GM19239 (cell line): ENCODE measurements at places on chromosomes 16 and 17.

DNA sequence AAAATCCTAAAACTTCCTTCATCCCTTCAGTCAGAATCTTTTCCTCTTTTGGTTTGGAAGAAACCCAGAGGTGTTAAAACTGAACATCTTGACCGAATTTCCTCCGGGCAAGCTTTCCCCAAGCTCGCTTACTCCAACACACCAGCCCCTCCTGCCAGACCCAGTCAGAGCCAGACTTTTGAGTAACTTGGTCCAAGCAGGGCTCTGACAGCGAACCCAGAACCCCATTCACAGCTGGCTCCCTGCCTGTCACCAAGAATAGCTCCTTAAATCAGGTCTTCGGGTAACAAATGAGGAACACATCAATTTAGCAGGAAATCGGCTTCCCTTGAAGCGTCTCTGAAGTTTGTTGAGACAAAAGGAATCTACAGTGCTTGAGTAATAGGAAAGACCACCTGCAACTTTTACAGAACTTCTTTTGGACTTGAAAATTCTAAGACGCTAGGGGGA lies 27.3 kb downstream of the GAS7 start:
- no peak for DNase-seq

DNA sequence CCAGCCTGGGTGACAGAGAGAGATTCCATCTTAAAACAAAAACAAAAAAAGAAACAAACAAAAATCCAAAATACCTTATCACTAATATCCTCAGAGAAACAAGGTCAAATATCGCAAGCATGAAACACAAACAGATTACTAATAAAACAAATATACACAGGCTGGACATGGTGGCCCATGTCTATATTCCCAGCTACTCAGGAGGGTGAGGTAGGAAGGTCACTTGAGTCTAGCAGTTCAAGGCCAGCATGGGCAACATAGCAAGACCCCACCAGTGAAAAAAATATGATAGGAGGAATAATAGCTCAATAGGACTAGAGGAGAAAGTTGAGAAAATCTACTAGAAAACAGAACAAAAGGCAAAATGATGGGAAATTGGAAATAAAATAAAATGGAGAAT lies 6.9 kb upstream of the ALOX15B start:
- no peak for DNase-seq

- no peak for DNase-seq
Measured at GRCh38 chr16:53821957-53822625, 118.1 kb downstream of the FTO start.

DNA sequence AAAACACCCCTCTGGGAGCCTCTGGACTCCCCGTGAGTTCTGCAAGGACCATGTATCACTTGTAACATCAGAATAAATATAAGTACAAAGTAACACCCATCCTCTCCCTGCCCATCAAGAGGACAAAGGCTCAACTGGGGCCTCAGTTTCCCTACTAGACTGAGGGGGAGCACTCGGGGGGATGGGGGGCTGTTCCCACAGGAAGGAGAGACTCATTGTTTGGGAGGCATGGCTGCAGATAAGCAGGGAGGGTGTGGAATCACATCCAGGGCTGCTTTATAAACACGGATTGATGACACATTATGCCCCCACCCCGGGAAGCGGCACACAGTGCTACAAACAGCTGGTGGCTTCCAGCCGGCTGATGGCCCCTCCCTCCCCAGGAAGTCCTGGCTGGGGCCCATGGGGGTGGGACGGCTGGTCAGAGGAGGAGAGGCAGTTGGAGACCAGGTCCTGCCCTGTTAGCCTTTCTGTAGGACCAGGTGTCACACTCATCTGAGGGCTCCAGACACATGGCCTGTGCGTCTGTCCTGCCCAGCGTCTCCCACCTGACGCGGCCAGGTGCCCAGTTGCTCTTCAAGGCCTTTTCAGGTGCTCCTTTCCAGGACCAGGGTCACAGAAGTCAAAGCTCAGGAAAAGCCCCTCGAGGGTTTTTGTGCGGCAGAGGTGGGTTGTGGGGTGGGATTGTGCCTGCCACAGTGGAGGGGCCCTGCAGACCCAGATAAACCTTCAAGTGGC lies 1.3 kb upstream of the MPG start:
- DNase-seq = no peak

GRCh38 chr16:22890976-22891375 lies 77.0 kb downstream of the HS3ST2 start:
- no peak for DNase-seq

DNA sequence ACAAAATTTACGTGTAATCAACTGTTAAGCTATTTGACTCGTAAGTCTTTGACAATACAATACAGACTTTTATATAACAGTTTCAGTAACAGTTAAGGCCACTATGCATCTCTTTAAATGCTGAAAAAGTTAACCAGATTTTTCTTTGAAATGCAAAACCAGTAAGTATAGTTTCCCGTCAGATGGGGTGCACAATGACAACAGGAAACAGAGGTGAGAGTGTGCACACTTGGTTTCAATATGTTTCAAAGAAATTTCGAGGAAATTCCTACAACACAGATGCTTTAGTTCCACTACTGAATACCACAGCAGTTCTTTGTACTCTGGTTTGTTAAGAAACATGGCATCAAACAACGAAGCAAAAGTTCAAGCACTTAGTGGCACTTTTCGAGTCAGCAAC lies 48.4 kb downstream of the RNF157 start:
- DNase-seq = peak; percentile 33

DNA sequence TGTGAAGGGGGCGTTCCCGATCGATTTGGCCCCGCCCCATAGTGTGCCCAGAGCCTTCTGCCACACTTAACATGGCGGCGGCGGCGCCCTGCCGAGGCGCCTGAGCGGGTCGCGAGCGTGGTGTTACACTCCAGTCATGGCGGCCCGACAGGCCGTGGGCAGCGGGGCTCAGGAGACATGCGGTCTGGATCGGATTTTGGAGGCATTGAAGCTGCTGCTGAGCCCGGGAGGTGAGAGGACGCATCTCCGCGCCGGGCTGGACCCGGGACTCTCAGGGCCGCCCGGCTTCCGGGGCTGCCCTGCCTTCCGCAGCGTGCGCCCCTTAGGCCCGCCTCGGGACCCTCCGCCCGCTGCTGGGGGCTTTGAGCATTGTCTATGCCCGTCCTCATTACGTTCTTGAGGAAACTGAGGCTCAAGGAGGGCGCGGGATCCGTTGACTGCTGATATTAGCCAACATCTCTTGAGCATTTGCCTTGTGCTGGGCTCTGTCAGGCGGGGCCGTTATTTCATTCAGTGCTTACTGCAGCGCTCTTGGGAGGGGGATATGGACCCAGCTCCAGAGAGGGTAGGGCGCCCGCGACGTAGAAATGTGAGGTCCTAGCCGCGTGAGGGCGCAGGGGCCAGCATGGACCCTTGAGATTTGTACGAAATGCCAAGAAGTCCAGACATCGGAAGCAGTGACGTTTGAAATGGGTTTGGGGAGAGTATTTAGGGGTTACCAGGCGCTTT lies at the start of gene TANGO6:
Gene TANGO6, plus strand, starts transcription at position 50 of the 729 bp plus-strand sequence. Its CDS starts 87 bp downstream, at position 137.
- DNase-seq = peak; percentile 85

GRCh38 chr17:72305472-72305871 lies 184.7 kb downstream of the SOX9 start:
- no peak for DNase-seq

DNA sequence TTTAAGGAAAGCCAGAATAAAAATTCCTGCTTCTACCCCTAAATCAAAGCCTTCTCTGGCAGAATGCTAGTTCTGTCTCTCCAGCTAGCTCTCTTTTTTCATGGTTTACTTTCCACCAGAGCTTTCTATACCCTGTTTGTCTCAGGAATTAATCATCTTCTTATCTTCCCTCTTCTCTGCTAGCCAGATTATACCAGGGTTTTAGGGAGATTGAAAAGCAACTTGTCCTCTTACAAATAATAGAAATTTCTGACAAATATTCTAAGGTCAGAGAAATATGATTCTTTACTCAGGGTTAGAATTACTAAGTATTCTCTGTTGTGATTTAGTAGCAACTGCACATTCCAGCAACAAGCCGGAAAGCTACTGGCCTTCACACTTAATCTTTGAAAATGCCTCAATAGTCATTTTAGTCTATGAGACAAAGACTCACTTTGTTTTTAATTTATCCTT lies 166.4 kb downstream of the TANC2 start:
- no peak for DNase-seq

DNA sequence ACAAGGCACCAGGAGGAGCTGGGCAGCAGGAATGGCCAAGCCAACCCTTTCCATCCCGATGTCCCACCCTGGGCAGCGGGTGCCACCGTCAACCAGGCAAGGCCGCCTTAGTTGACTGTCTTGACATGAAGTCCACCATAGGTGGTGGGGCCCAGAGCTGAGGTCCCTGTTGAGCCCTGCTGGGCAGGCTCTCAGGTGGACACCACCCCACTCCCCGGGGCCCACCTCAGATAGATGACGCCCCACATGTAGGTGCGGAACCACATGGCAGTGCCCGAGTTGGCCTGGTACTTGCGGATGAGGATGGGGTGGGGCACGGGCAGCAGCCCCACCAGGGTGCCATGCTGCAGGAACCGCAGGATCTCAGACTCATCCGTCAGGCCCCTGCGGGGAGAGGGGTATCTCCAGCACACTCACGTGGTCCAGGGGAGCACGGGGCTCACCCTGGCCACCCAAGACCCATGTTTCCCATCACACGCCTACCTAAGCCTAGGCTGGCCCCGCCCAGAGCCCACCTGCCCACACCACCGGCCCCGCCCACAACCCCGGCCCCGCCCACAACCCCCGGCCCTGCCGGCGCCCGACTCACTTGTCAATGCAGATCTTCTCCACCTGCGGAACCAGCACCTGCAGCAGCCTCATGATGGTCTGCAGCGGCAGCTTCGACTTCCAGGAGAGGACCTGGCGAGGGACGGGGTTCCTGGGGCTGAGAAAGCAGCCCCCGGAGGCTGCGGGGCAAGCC lies 16.2 kb downstream of the OTOP3 start:
- no peak for DNase-seq

GRCh38 chr16:84475643-84476240 lies 28.7 kb downstream of the MEAK7 start:
- no peak for DNase-seq

DNA sequence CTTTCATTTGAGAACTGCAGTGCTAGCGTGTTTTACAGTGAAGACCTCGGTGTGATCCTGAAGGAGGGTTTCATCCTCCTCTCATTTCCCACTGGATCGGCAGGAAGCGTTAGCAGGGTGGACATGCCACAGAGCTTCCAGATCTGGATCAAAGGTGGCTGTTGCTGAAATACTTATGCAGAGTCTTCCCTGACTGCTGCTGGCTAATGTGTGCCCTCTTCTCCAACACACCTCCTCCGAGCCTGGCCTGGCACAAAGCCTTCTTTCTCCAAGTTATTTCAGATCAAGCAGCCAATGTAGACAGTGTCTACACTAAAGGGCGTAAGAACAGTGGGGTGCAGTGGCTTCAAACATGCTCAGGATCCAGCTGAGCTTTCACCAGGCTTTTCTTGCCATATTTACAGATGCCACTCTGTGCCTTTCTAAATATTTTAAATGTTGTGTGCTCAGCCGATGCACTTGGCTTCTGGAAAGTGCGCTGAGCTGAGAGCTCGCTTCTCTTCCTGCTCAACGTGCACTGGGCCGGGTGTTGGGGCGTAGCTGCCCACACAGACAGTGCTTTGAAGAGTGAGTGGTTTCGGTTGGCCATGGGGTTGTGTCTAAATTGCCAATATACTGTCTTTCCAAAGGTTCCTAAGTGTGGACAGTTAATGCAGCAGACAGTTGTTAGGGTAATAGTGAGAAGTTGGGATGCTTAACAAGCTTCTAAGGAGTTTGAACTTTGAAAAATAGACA lies 2.1 kb downstream of the ZNF750 start:
- DNase-seq = no peak

GRCh38 chr16:561957-562938 lies 2.1 kb downstream of the PRR35 start:
- no peak for DNase-seq

GRCh38 chr16:54175552-54176375 lies 110.8 kb downstream of the IRX3 start:
- no peak for DNase-seq

DNA sequence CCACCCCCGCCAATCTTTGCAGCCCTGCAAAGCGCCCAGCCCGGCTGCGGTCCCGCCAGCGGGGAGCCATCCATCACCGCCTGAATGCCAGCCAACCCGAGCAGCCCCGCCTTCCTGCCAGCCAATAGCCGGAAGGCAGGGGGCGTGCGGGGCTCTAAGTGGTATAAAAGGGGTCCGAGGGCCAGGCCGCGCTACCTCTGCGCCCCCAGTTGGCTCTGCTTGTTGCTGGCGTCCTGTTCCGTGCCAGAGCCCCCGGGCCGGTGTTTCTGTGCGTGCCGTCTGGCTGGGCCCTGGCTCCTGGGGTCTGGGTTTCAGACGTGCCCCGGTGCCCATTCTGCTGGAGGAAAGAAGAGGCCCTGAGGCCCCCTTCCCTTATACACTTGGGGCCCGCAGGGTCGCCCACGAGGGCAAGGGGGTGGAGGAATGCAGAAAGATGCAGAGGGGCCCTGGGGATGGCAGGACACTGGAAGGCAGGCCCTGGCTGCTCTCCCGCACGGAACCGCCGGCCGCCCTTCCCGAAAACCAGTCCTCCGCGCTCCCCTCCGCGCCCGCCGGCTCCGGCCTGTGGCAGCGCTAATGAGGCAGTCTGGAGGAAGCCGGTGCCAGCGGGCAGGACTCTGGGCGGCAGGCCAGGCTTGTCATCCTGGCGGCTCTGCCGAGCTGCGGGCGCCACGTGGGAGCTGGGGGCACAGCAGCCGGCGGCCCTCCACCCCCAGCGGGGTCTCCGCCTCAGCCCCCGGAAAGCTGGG lies 14.0 kb downstream of the COPZ2 start:
- DNase-seq = no peak

- no peak for DNase-seq
Measured at GRCh38 chr16:30083216-30084055, 7.6 kb downstream of the PPP4C start.

- no peak for DNase-seq
Measured at GRCh38 chr16:78431701-78432100, 332.2 kb downstream of the WWOX start.

- DNase-seq = no peak
Measured at GRCh38 chr17:64328859-64329531, 61.7 kb downstream of the PECAM1 start.

GRCh38 chr16:55955845-55956244 lies 80.7 kb upstream of the CES5A start:
- DNase-seq = no peak

GRCh38 chr17:80477647-80478478 lies 1.5 kb upstream of the NPTX1 start:
- no peak for DNase-seq

- peak; percentile 89 for DNase-seq
Measured at GRCh38 chr16:1300664-1301476, 8.6 kb upstream of the UBE2I start.

DNA sequence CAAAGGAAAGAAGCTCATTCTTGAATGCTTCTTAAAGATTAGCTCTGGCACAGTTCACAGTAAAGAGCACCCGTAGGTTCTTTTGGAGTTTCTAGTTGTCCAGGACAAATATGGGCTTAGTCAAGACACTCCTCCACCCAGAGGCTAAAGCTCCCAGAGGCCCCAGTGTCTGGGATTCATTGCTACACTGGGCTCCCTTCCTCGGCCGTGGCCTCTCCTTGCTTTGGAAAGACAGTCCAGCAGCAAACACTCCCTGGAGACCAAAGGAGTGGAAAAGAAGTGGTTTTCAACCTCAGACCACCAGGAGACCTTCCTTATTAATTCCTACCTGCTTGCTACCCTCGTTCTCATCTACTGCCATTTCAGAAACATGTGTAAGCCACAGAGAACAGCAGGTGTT lies 17.1 kb downstream of the PHB1 start:
- no peak for DNase-seq
